AG09309 (cell line): ENCODE measurements at places on chromosomes 11 and 22.

- DNase-seq: no peak
These were observed 367.6 kb downstream of the TBC1D22A start for GRCh38 chr22:47129902-47130635.

GRCh38 chr11:47642099-47642855, at the start of gene MTCH2:
TSS of gene MTCH2 (minus strand) at chr11:47642559. CDS start at chr11:47642465, 94 bp downstream.
- peak; percentile 84 for DNase-seq

- no peak for DNase-seq
These were observed 59.0 kb upstream of the SHANK2 start for GRCh38 chr11:71311176-71311925.

DNA sequence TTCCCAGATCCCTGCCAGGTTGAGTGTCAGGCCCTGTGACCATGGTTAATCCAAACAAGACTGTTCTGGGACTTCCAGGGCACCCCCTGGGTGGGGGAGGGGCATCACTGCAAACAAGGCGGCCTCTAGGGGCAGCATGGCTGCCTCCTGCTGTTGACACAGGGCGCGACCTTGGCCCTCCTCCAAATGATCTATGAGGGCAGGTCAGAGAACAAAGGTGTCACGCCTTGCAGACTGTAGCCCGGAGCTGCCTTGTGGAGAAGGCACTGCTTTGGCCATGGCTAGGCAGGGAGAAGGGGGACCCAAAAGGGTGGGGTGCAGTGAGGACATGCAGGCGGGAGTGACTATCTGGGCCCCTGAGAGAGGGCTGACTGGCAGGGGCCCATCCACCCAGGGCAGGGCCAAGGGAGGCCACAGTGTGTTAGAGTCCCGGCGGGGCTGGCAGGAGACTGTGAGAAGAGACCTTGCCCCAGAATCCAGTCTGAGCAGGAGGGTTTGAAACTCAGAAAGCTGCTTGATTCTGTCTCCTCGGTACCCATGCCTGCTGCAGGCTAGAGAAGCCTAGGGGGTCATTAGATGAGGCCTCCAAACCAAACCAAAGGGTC, 35.6 kb downstream of the KCNC1 start:
- no peak for DNase-seq

GRCh38 chr11:75716659-75717058, 979 bp upstream of the MOGAT2 start:
- no peak for DNase-seq

- DNase-seq: no peak
These were observed 5.4 kb upstream of the MAPK8IP2 start for GRCh38 chr22:50595189-50595588.

DNA sequence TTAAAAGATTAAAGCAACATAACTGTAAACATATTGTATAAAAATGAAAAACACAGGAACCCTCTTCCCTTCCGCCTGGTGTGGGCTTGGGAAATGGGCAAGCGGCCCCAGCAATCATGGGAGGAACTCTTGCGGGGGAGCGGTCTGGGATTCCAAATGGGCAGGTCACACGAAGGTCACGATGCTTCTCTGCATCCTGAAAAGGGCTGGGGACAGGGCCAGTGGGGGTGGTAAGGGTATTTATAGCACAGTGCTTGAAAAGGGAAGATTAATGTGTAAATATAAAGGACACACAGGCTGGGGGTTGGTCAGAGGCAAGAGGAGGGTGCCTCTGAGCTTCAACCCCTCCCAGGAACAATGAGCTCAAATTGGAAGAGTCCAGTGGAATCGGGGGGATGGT, 46.9 kb upstream of the OR4B1 start:
- DNase-seq: no peak

GRCh38 chr11:8098361-8098760, 17.4 kb downstream of the TUB start:
- peak; percentile 40 for DNase-seq

- no peak for DNase-seq
These were observed 45.6 kb downstream of the UBASH3B start for GRCh38 chr11:122701143-122701542.

- DNase-seq: no peak
These were observed 15.0 kb downstream of the PRDM11 start for GRCh38 chr11:45161252-45162063.

DNA sequence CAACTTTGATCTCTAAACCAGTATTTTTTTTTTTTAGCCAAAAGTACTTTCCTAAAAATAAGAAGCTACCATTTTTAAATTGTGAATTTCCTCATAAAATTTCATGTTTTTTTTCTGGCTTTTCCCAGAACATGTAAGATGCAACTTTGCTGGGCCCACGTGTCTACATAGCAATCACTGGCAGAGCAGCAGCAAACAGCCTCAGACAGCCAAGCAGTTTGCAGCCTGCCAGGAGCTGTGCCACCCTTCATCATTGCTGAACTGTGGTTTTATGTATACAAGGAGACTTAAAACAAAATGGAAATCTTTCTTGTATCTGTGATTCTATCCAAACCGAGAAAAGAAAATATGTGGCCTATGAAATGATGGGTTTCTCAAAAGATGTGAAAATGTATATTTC, 110.2 kb downstream of the GRIA4 start:
- no peak for DNase-seq

DNA sequence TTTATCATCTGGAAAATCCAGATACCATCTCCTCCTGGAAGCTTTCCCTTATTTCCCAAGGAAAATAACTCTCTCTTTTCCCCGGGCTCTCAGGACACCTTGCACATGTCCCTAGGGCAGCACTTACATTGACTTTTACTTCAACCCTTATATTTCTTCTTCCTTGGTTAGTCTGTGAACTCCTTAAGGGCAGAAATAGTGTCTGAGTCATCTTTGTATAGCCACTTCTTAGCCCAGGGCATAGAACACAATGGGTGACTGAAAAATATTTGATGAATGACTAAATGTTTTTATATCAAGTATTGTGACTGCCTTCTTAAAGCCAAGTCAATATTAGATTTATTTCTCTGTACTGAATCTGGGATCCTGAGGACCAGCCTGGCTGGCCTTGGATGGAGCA, 45.4 kb upstream of the MYOD1 start:
- no peak for DNase-seq

DNA sequence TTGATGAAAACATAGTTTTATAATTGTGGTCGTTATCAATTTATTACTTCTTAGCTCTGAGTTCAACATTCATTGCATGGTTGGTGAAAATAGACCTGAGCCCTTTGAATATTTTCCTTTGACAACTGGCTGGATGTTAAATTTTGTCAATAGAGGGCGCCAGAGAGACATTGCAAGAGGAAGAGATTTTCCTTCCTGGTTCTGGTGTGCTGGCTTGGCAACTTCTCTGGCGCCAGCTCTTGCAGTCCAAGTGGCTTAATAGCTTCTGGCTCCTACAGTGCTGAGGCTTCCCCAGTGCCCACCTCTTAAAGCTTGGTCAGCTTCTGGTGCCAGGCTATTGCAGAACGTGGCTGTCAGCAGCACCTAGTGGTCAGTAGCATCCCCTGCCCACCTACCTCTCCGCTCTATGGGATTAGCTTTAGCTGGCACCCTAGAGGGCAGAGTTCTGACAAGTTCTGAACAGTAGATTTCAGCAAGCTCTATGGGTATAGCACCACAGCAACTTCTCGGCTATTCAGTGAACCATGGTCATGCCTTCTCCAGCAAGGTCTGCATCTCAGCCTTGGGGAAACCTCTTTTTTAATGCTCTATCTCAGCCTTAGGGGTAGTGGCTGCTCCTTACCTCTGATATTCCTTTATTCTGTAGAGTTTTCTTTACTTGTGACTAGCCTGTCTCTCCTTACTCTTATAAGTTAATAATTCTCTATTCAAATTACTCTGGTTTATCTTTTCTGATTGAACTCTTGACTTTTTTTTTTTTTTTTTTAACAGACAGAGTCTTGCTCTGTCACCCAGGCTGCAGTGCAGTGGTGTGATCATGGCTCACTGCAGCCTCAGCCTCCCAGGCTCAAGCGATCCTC, 59.4 kb downstream of the ACER3 start:
- peak; percentile 70 for DNase-seq

GRCh38 chr11:45754741-45755140, 50.2 kb upstream of the SLC35C1 start:
- DNase-seq: no peak
